Fibroblast of skin of left biceps (primary cell): ENCODE measurements at places on chromosomes 11 and 22.

- DNase-seq, result no peak
Measured at GRCh38 chr11:12461516-12461915, 84.1 kb downstream of the PARVA start.

GRCh38 chr11:43035086-43035485 lies 276.7 kb upstream of the API5 start:
- DNase-seq, result no peak

GRCh38 chr22:48305726-48306235 lies 1521.9 kb downstream of the BRD1 start:
- no peak for DNase-seq

GRCh38 chr11:359181-359714 lies 10.1 kb upstream of the B4GALNT4 start:
- no peak for DNase-seq
